ENCODE measurements at places on chromosomes 1 and 21.
A peak's percentile ranks its signal among the peaks of the same experiment; 100 is the strongest.

GRCh38 chr1:56330391-56331026, 248.9 kb downstream of the PLPP3 start:
- DNase-seq, result no peak

DNA sequence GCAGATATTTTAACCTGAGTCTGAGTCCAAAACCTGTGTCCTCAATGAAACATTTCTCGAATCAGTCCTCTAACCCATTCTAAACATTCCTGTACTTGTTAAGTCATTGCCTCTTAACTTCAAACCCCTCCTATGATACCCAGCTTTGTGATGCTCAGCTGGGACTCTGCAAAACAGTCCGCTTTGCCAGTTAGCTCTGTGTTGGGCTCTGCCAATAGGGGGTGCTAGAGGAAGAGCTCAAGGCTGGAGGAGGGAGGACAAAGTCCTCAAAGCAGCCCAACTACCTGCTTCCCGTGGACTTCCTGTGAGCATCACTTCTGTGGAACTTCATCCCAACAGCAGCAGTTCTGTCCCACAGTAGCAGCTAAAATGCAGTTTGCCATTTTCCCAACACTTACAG, 38.1 kb upstream of the SYT14 start:
- DNase-seq, result no peak

- peak; percentile 75 for DNase-seq
These were observed 80.1 kb downstream of the UBIAD1 start for GRCh38 chr1:11352816-11353799.

DNA sequence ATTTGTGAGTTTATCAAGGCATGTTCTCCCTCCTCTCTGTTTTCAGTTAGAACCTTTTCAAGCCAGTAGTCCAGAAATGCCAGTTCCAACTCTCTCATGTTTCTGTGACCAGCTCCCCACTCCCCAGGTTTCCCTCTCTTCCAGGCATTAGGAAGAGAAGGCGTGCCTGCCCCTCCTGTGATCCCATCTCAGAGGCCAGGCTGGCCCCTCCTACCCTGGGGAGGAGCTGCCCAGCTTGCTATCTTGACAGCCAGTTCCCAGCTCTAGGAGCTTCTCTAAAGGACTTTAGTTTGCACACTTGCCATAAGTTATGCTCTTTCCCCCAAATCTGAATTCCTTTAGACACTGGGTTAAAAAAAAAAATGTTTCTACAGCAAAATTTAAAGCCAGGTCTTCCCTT, 8.9 kb downstream of the HYI start:
- DNase-seq, result no peak

GRCh38 chr1:174916846-174917245, 82.9 kb upstream of the CACYBP start:
- no peak for DNase-seq

DNA sequence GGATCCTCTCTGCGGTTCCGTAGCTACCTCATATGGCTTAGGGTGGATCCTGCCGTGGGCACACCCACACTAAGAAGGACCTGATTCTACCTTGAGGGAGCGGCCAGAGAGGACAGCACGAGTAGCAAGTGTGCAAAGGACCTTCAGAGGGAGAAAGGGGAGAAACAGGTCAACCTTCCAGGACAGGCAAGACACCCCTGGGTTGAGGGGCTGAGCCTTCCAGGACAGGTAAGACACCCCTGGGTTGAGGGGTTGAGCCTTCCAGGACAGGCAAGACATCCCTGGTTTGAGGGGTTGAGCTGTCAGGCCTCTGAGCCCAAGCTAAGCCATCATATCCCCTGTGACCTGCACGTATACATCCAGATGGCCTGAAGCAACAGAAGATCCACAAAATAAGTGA, 23.1 kb upstream of the PDPN start:
- no peak for DNase-seq

- no peak for DNase-seq
These were observed 171.2 kb upstream of the HOOK1 start for GRCh38 chr1:59643526-59643925.

All from kidney (tissue), 22 donors.